ENCODE measurements at places on chromosomes 16 and 17.

DNA sequence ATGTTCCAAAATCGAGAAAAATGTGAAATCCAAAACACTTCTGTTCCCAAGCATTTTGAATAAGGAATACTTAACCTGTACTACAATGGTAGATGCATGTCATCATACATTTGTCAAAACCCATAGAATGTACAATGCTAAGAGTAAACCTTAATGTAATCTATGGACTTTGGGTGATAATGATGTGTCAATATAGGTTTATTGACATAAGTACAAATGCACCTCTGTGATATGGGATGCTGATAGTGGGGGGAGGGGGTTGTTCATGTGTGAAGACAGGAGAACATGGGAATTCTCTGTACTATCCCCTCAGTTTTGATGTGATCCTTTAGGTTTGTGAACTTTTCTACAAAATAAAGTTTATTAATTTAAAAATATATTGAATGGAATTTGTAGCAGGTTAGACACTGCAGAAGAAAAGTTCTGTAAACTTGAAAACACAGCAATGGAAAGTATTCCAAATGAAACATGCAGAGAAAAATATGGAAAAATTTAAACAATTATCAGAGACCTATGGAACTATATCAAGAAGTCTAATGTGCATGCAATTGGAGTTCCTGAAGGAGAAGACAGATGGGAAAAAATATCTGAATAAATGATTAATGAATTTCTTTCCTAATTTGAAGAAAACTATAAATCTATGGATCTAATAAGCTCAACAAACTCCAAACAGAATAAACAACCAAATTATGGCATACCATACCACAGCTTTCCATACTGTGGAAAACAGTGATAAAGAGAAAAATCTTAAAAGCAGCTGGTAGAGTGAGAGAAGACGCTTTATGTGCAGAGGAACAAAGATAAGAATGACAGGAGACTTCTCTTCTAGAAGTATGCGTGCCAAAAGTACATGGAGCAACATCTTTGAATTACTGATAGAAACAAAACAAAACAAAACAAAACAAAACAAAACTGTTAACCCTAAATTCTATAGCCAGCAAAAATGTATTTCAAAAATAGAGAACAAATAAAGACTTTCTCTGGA, 34.7 kb upstream of the MSI2 start:
- DNase-seq, result no peak

- no peak for DNase-seq
These were observed 2.4 kb upstream of the MED13 start for GRCh38 chr17:62067165-62068145.

GRCh38 chr16:50774960-50775359, 33.1 kb downstream of the CYLD start:
- DNase-seq, result no peak

DNA sequence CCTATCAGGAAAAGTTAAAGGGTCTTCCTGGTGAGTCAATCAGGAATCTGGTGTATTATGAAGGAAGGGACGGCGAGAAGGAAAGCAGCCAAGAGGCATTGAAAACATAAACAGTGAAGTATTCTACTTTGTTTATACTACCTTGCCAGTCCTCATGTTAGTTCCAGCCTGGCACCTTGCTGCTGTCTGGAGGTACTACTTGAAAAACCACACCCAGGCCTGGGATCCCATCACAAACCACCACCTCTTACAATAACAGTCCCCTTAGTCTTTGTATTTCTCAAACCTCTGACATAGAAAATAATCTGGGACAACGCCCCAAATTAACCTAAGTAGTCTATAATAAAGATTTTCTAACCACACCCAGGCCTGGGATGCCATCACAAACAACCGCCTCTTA, 676.7 kb upstream of the SOX9 start:
- DNase-seq, result no peak

GRCh38 chr17:51722994-51723393, 435.5 kb downstream of the CA10 start:
- DNase-seq, result no peak

DNA sequence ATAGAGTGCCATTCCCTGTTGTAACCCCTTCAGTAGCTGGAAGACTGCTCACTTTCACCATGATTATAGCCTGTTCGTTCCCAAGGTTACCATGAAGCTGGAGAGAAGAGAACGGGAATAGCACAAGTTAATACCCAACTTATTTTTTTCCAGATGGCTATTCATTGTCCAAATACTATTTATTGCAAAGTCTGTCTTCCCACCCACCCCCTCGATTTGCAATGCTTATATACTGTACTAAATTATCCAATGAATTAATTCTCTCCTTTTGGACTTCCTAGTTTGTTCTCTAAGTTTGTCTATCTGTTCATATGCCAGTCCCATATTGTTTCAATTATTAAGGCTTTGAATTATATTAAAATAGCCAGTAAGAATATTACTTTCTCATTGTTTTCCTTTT, 231.0 kb downstream of the RAB11FIP4 start:
- DNase-seq, result no peak

- DNase-seq, result peak; percentile 65
These were observed 3.3 kb downstream of the HOXB2 start for GRCh38 chr17:48541577-48542113.

DNA sequence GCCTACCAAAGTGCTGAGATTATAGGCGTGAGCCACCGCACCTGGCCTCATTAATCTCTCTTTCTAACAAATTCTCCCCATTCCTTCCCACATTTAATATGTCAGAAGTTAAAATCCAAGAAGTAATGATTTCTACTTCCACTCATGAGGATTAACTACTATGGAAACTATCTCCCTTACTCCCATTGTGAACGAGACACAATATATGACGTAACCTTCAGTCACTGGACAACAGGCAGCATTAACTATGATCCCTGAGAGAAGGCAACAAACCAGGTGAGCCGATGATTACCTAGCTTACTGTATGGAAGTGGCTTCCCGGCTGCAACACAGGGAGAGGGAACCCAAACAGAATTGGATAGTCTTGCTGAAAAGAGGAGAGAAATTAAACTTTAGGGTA, 20.0 kb downstream of the GLG1 start:
- DNase-seq, result no peak

DNA sequence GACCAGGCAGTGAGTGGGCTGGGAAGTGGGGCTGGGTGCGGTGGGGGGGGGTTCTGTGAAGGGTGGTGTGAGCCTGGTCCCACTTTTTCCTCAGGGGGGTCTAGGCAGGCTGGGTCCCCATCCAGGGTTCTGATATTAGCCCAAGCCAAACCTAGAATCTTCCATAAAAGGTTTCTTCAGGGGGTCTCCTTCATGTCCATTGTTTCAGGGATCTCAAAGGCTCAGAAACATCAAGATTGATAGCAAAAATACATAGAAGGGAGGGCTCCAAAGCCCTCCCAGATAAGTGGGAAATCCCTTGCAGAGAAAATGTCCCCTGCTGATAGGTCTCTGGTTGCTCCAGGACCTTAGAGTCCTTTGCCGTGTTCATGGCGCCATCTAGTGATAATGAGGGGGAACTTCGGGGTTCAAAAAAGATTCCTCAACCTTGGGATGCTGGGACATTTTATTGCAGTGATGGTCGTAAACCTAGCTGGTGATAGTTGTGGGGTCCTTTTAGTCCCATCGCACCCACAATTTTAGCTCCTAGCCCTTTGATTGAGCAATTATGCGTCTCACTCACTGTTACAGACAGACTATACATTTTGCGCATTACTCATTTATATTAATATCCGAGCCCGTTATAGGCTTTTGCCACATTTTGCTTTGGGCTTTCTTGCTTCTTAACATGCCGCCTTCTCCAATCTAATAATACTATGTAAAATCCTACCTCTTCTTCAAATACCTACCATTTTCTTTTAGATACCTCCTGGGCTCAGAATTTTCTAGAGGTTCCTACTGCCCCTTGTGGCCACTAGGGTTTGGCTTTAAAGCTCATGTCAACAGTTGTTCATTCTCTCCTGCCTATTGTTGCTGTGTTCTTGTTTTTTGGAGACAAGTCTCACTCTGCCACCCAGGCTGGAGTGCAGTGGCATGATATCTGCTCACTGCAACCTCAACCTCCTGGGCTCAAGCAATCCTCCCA, 35.1 kb downstream of the IGF2BP1 start:
- peak; percentile 63 for DNase-seq

DNA sequence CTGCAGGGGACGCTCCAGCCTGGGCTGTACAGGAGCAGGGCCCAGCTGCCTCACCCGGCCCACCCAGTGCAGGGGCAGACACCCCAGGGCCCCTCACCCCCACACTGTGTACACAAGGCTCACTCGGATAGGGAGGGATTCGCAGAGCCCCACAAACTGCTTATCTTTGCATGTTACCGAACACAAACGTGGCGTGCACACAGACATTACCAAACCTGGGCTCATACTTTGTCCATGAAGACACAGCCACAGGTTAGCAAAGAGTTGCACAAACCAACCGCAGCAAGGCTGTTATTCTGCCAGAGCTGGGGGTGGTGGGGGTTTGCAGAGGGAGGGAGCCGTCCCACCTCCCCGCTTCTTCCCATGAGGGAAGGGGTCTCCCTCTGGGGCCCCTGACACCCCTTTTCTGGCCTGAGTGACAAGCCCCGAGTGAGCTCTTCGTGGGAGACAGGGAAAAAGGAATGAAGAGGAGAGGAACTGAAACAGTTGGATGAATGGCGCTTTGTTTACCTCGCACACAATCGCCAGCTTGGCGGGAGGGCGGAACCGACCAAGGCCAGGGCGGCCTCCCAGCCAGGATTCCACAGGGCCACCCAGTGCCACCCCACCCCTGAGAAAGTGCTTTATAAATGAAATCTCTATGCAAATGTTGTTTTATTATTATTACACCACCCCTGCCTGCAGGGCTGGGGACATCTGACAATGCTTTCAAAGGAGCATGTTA, 434 bp upstream of the CPSF4L start:
- no peak for DNase-seq

- no peak for DNase-seq
These were observed 16.3 kb downstream of the ABCC12 start for GRCh38 chr16:48139517-48139916.

DNA sequence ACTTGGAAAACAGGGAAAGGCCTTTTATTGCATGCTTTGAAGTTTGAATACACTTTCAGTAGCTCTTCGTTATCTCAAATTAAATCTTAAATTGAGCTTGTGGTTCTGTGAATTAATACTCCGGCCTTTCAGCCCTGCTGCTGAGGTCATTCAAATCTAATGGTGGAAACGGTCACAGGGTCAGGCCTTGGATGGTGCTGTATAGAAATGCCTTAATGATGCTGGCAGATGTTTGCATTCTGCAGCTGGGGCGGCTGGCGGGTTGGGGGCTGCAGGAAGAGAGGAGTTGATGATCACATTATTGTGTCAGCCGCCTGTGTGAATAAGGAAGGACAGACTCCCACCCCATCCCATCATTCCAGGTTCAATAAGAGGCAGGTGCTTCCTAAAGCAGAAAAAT, 723.6 kb downstream of the WWOX start:
- no peak for DNase-seq

DNA sequence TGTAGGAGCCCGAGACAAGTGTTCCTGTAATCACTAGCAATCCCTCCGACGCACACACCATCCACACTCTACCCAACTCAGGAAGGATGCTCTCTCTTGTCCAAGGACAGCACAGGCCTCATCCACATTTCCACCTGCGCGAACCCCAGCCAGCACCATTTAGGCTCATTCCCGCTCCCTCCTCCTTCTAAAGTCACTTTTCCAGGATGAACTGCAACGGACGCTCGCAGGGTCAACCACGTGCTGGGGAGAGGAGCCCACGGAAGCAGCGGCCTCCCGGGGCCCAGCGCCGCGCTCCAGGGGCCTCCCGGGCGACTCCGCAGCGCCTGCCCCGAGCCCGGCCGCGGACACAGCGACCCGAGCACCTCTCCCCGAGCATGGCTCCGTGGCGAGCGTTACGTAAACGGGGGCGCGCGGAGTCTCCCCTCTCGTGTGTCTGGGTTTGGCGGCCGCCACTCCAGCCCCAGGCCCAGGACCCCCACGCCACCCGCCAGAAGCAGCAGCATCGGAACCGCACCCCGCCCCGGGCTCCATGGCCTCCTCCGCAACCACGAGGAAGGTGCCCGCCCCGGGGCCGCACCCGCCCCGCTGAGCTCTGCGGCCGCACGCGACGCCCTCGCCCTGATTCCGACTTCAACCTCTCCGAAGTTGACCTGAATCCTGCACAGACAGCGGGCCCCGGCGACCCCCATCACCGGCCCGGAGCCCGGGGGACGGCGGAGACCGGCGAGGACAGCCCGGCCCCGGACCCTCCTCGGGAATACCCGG, 668 bp downstream of the USP36 start:
- peak; percentile 62 for DNase-seq

- DNase-seq, result peak; percentile 50
These were observed 1.1 kb upstream of the CAPN15 start for GRCh38 chr16:526181-527014.

DNA sequence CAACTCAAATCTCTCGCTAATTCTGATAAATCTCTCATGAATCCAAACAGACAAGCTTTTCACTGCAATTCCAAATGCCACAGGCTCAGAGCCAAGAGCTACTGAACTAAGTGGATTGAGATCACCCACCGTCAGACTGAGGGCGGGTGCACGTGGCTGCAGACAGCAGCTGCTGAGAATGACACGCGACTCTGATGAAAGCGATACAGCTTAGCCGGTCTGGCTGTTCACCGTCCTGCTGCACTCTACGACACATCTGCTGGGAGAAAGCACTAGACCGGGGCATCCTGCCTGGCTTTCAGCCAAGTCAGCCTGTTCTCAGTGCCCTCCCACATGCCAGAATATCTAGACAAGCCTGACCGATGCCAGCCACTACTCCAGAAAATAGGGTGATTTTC, 42.6 kb downstream of the KLHDC4 start:
- no peak for DNase-seq

DNA sequence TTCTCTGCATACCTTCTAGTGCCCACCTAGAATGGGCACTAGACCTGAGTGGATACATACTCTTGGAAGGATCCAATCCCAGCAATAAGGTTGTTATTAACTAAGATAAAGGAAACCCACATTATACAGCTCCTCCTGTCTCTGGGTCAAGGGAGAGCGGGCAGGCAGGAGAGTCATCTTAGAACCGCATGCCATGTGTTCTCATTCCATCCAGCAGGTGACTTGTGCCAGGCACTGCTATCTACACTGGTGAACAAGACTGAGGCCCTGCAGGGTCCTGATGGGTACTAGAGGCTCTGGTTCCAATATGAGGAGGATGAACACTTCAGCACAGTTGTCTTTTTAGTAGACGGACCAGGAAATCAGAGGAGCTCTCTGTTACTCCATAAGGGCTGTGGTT, 5.9 kb upstream of the CD300H start:
- DNase-seq, result no peak

GRCh38 chr17:75131278-75132017, at the start of gene NT5C:
Gene NT5C, minus strand, starts transcription at chr17:75131742. Its CDS starts 35 bp downstream, at chr17:75131707.
- peak; percentile 83 for DNase-seq
